Astrocyte of the spinal cord (primary cell): ENCODE measurements at places on chromosomes 3 and 15.

DNA sequence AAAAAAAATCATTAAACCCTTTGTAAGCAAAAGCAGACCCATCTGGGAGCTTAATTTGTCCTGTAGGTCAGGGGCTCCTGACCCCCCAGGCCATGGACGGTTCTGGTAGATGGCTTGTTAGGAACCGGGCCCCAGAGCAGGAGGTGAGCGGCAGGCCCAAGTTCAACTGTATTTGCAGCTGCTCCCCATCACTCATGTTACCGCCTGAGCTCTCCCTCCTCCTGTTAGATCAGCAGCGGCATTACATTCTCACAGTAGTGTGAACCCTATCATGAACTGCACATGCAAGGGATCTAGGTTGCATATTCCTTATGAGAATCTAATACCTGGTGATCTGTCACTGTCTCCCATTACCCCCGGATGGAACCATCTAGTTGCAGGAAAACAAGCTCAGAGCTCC lies 60.7 kb downstream of the FSIP1 start:
- no peak for DNase-seq

DNA sequence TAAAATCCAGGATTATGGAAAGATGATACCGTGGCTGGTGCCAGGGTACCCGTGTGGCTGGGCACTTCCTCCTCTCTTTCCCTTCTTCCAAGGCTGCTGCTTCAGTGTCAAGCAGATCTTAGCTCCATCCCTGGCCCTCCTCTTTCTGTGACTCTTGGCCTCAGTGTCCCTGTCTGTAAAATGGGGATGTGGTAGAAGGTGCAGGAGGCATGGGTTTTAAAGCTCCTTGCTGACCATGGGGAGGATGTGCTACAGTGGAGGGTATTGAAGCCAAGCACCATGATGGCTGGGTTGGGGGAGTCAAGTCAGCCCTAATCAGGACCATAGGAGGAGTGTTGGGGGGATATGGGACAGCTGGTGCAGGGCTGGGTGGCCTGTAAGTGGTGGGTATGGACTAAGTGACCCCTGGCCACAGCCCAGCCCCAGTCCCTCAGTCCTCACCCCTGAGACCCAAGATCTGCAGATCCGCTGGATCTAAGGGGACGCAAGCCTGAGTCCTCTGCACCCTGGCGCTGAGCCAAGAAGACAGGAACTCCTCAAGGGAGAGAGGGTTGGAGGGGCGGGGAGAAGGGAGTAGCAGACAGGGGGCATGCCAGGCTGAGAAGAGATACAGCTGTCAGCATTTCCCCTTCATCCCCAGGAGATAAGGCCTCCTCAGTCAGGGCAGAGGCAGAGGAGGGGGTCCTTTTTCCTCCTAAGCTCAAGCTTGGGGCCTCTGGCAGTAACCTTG lies 12.0 kb downstream of the PTH1R start:
- no peak for DNase-seq

GRCh38 chr3:13268120-13268519 lies 152.0 kb downstream of the NUP210 start:
- DNase-seq, result no peak

DNA sequence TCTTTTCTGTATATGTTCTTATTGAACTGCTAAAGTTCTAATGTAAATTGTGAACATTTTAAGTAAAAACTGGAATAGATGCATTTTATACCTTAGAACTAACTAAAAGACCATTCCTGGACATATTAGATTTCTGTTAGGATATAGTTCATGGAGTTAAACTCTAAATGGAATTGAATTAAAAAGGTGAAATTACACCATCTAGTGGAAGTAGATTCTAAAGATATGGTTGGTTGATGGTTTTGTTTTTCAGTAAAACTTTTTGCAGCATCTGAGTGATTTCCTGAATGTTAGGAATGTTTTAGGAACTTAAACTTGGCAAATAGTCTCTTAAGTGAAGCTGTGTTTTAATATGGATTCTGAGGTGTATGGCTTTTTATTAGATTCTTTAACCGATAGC lies 96.8 kb downstream of the SLMAP start:
- DNase-seq, result peak; percentile 48

- peak; percentile 63 for DNase-seq
These were observed 121.5 kb upstream of the TSC22D2 start for GRCh38 chr3:150286390-150287147.

DNA sequence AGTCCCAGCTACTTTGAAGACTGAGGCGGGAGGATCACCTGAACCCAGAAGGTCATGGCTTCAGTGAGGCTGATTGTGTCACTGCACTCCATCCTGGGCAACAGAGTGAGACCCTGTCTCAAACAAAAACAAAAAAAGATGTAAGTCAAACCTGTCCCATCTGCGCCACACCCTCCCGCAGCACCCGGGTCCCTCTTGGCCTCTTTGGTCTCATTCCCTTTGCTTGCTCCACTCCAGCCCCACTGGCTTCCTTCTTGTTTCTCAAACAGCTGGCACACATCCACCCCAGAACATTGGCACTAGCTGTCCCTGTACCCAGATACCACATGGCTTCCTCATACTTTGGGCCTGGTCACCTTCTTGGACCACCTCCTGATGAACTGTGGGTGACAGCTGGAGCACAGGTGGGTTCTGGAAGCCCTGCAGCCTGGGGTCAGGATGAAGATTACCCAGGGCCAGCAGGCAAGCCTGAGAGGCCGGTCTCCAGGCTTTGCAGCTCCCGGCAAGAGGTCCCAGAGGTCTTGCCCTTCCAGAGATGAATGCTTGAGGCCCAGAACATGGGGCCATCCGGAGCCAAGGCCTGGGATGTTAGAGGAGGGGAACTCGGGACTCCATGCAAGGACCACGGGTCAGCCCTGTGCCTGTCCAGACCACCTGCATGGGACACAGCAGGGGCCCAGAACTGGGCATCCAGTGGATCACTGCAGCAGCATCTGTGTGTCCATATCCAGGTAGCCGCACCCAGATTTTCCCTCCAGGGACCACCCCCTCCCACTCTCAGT lies 10.9 kb upstream of the GATA2 start:
- no peak for DNase-seq

DNA sequence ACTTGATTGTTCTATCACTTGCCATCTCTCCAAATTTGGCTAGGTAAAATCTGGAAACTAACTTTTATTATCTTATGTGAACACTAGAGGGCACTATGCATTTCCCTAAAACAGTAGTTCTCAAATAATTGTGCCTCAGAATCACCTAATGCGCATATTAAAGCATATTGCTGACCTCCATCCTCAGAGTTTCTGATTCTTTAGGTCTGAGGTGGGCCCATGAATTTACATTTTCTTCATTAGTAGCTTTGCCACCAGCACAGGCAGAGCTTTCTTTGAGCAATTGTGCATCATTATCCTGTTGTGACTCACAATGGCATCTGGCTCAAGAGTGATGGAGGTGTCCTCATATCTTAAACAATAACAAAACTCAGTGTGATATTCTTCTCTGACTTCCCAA lies 17.5 kb upstream of the BCHE start:
- DNase-seq, result peak; percentile 31

DNA sequence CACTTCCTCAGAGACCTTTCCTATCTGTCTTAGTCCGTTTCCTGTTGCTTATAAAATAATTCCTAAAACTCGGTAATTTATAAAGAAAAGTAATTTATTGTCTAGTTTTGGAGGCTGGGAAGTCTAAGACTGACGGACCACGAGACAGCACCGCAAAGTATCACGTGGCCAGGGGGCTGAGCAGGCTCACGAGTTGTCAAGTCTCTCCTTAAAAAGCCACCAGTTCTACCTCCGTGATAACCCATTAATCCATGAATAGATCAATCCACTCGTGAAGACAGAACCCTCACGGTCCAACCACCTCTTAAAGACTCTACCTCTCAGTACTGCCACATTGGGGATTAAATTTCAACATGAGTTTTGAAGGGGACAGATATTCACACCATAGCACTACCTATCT lies 821 bp downstream of the LINS1 start:
- no peak for DNase-seq

DNA sequence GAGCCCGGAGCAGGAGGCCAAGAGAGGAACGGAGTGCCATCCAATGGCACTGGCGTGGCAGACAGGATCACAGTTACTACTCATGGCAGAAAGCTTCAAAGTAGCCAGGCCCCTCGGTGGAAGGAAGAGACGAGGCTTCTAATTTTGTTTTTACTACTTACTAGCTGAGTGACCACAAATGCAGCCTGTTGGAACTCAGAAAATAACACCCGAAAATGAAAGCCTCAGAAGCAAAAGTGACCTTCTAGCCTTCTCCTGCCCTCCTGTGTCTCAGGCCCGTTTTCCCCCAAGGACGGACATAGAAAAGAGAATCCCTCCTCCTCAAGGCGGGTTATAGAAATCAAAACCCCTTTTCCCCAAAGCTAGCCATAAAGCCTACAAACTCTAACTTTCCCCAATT lies 9.9 kb upstream of the STRA6 start:
- DNase-seq, result no peak

DNA sequence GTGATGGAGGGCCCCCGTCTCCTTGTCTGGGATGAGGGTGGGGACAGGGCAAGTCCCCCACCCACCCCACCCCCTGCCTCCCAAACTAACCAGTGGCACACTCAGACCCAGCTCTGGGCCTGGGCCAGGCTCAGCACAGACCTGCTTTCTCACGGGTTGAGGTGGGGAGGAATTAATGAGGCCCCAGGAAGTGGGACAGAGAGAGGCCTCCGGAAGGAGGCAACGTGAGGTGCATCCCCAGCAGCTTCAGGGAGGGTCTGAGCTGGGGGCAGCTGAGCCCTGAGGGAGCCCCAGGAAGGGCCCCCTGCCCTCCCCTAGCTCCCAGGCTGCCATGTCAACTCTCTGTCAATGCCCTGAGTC lies 15.0 kb upstream of the GNAI2 start:
- no peak for DNase-seq

DNA sequence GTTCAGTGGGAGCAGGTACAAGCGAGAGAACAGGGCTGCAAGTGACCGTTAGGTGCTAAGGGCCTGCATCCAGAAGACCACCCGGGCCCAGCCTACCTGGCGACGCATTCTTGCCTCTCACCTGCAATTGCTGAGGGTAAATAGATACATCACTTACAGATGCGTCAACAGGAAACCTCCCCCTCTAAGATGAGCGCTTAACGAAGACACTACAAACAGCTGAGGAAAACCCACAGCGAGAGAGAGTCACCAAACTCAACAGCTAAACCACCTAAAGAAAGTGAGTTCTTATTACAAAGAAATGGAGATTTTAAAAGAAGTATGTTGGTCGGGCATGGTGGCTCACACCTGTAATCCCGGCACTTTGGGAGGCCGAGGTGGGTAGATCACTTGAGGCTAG lies 157.9 kb downstream of the CHSY1 start:
- no peak for DNase-seq

DNA sequence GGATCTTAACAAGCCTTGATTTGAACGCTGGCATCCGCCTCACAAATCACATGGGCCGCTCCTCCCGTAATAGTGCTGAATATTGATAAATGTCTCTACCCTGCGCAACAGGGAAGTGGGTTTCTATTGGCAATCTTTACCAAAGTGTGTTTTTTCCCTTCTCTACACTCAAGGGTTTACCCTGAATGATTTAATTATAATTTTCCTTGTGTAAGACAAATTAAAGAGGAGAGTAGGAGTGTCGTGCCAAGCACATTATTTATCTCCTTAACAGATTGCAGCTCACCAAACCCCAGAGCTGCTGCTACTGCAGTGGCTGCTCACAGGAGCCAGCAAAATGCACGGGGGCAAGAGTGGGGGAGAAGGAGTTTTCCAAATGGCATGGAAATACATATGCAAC lies 545.8 kb downstream of the FOXP1 start:
- no peak for DNase-seq

- DNase-seq, result peak; percentile 78
These were observed 267.5 kb upstream of the CHRM5 start for GRCh38 chr15:33700695-33701303.

GRCh38 chr3:172546628-172547214 lies 23.5 kb upstream of the TNFSF10 start:
- DNase-seq, result no peak

GRCh38 chr3:150170852-150171520 lies 200.3 kb upstream of the PFN2 start:
- DNase-seq, result no peak

DNA sequence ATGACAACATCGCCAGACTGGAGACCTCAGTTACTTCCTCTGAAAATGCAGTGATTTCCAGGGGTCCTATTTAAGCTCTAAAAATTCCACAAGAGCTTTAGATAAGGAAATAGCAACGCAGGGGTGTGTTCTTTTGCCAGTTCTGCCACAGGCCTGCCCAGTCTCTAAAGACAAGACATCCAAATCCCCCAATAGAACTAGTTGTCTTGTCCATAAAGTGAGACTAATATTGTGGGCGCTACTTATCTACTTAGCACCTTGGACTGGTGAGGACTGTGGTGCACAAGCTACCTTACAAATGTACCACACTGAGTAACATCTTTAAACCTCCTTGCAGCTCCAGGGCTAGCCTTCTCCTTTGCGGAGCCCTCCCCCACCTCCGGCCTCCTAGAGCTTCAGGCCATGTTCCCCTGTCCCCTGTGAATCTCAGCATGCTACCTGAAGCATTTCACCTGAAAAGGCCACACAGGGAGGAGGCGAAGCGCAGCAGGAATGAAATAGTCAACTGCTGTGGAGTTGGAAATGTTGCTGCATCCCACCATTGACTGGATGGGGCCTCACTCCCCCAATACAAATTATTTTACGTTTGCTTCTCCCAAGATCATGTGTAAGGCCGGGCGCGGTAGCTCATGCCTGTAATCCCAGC lies 9.6 kb upstream of the LRRC2 start:
- DNase-seq, result no peak

GRCh38 chr15:53453253-53454105 lies 306.0 kb downstream of the WDR72 start:
- DNase-seq, result no peak

DNA sequence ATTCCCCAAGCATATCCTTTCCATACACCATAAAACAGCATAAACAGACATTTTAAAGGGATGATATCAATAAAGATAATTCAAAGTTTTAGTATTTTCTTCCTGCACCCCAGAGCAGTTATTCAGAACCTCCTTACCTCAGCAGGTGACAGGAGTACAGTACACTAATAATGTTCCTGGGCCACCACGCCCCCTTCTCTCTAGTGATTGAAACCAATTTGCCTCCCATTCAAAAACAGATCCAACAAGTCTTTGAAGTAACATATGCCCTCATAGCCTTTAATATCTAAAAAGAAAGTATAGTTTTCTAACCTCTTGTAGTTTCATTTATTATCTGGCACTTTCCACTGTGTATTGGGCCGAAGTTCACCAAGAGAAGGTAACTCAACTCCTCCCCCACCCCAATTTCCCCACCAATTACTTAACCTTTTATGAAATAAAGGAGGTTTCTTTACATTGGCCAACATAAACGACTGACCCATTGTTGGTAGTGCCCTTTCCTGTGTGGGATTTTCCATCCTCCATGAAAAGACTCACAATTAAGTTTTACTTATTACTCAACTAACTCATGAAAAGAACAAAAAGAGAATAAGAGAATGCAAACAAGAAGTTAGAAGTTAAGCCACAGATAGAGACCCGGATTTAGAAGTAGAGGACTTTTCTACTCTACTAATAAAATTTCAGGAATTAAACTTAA lies 5.0 kb upstream of the ATP8B4 start:
- no peak for DNase-seq

GRCh38 chr3:182925330-182925943 lies 54.9 kb downstream of the DCUN1D1 start:
- no peak for DNase-seq
